Mesothelial cell of epicardium (in vitro differentiated cells): ENCODE measurements at places on chromosomes 4 and X. TPM values are rescaled to one million over a fixed set of nuclear protein-coding genes. Genes with fewer than 3 reads are reported as not detected.

DNA sequence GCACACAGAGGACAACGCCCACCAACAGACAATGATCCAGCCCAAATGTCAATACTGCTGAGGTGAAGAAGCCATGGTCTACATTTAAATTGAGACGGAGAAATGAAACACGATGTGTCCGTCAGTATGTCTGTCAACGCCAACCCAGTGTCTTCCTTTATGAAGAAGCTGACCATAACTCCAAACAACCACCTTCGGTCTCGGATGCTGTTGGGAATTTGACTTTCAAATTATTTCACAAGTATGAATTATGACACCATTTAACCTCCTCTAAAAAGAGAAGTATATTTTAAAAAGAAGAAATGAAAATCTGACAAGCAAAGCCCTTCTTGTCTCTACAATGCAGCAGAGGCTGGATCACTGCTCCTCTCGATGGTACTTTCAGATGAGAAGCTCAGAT is 123.7 kb upstream of the MAP3K15 start:
- no peak for DNase-seq

- no peak for DNase-seq
Observed at GRCh38 chrX:49129427-49129826, 5.9 kb upstream of the GPKOW start.

- DNase-seq, result no peak
Observed at GRCh38 chr4:159052315-159052714, 50.6 kb upstream of the RAPGEF2 start.

GRCh38 chr4:82780752-82781231 is 17.8 kb downstream of the SCD5 start:
- peak; percentile 56 for DNase-seq

DNA sequence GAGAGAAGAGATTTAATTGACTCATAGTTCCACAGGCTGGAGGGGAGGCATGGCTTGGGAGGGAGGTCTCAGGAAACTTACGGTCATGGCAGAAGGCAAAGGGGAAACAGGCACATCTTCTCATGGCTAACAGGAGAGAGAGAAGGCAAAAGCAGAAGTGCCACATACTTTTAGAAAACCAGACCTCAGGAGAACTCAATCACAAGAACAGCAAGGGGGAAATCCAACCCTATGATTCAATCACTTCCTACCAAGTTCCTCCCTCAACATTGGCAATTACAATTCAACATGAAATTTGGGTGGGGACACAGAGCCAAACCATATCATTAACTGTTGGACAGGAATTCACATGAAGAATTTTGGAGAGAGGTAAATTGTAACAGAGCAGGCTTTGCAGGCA is 485.3 kb upstream of the PITX2 start:
- no peak for DNase-seq

GRCh38 chrX:133970076-133970475 is 15.3 kb downstream of the GPC3 start:
- DNase-seq, result no peak

- no peak for DNase-seq
Observed at GRCh38 chr4:184364100-184364921, 110.0 kb downstream of the IRF2 start.

DNA sequence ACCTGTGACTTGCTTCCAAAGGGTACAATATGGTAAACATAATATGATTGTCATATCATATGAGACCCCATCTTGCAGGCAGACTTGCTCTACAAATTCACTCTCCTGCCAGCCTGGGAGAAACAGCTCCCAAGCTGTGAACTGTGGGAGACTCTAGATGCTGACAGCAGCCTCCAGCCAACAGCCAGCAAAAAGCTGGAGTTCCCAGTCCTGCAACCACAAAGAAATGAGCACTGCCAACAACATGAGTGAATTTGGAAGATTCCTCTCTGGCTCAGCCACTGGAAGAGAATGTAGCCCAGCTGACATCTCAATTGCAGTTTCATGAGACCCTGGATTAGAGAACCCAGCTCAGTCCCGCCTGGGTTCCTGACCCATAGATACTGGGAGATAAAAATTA is 145.4 kb downstream of the QDPR start:
- DNase-seq, result no peak

ADH1C gene
- total RNA-seq, result 0.34 to 0.69 TPM (median 0.54 TPM) in 3 replicates

RAI2 gene
- 1.8 to 2.2 TPM (median 2.2 TPM) in 3 replicates for total RNA-seq

DNA sequence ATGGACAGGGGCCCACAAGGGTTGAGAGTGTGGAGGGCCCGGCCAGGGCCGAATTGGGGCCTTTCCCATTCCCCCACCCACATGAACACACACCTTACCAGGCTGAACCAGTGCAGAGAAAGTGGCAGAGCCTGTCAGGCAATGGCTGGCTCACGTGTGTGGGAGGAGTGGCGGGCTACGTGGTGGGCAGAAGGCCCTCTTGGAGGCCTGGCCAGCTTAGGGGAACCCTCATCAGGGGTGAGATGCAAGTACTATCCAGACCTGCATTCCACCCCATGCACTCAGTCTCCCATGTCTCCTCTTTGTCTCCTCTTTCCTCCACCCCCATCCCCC is 965 bp downstream of the TCEAL4 start:
- DNase-seq, result no peak

NOX1 gene
- total RNA-seq, result not detected in 3 replicates

MTMR8 gene
- 2.8 to 3.7 TPM (median 3.0 TPM) in 3 replicates for total RNA-seq

H2BW2 gene
- 0.11 to 0.20 TPM in 2 of 3 replicates, not detected in the other for total RNA-seq

- DNase-seq, result no peak
Observed at GRCh38 chrX:150360331-150360730, 2.8 kb upstream of the MAMLD1 start.

GRCh38 chr4:32087211-32087610 is 1367.0 kb downstream of the PCDH7 start:
- DNase-seq, result no peak

DNA sequence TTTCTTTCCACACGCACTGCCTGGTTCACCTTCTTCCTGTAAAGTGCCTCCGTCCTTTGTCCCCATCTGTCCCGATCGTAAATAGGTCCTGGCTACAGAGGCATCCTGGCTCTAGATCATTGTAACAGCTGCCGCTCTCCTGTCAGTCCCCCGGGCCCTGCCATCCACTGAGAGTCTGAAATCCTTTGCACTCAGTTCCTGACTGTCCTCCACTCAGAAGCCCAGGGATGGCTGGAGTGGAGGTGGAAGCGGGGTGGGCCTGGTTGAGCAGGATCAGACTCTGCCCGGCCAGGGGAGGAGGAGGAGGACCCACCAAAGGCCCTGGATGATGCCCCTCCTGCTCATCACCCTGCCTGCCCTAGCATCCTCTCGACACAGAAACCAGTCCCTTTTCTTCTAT is 29.8 kb downstream of the PIGG start:
- DNase-seq, result no peak
